ENCODE measurements at places on chromosomes 12 and 14.

DNA sequence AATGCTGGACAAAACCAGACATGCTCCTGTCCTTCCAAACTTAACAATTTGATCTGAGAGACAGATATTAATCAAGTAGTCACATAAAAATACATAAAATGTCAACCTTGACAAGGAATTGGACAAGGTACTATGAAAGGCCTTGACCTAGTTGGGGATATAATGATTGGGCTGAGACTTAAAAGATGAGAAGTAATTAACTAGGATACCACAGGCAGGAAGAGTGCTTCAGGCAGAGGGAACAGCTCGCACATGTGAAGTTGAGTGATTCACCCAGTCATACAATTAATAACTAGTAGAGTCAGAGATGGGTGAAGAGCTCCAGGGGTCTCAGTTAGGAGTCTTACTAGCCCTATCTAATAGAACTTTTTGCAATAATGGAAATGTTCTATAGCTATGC, 259.5 kb downstream of the MSRB3 start:
- DNase-seq: no peak

DNA sequence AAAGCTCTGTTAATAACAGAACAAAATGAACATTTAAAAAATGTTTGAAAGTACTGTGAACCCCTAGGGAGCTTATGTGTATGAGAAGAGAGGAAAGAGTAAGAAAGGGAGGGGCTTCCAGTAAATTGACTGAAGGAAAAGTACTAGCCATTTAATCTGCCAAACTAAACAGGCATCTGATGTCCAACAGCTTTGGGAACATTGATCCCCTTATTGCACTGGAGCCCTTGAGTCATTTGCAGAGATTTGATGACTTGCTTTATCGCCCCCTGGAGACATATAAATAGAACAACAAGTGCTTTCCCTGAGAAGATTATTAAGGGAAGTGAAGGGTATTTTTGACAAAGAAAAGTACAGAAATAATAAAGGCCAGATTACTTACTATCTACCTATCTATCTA, 319.3 kb upstream of the NOVA1 start:
- DNase-seq: no peak

DNA sequence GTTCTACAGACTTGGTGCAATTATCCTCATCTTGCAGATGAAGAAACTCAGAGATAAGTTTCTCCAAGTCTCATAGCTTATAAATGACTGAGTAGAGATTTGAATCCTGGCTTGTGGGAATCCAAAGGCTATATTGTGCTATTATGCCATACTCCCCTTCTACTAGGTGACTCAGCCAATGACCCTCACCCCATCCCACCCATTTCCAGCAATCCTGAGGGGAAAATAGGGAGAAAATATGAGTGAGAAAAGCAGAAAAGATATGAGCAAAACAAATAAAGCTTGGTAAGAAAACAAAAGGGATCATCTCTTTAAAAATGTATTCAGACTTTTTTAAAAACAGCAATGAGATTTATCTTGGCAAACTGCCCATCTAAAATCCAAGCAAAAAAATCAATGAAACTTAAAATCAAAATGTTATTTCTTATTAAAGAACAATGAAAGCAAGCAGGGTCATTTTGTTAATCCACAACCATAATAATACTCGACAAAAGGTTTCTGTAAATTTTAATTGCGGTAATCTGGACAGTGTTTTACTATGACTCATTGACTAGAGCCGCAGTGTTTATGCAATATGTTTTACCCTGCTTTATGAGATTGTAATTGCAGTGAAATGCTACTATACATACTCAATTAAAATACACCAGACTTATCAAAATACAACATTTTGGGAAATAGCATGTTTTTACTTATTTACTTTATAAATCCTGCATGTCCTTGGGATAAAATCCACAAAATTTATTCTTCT, 13.1 kb upstream of the LGR5 start:
- DNase-seq: no peak

- DNase-seq: no peak
Observed at GRCh38 chr14:104769324-104770071, 16.6 kb downstream of the SIVA1 start.

DNA sequence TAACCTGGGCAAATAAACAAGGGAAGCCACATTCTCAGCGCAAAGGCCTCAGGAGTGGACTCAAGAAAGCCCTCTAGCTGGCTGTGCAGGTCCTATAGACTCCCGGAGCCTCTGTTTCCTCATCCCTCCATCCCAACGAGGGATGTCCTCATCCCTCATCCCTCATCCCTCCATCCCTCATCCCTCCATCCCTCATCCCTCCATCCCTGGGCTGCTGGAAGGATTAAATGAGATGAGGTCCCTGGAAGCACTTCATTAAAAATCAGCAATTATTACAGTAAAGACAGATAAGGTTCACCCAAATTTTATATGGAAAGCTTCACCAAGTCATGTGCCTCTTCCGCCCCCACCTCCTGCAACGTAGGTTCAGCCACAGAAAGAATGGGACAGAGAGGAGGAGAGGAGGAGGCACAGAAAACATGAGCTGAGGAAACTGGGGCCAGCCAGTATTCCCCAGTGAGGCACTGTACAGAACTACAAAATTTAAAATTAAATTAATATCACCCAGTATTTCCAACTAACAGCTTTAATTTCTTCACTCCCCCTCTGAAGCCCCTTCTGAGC, 4.8 kb downstream of the ITPK1 start:
- no peak for DNase-seq

GRCh38 chr12:116955382-116956021, 44.8 kb downstream of the FBXW8 start:
- no peak for DNase-seq
